ENCODE measurements at places on chromosomes 11 and 22.

DNA sequence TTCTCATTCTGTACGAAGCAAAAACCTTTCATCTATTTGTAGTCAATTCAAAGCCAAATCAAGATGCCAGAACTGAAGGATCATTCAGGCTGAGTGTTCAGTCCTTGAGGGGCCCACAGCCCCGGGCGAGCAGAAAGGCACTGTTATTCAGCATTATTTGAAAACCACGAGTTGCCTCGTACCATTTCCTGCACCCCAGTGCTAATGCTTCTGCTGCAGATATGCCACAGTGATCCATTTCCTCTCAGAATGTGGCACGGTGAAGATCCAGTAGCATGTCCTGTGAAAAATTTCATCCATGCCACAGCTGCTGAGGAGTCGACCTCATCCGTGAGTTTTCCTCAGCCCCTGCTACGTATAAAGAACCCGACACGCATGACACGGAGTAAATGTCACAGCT lies 85.4 kb downstream of the OSBP2 start:
- DNase-seq: no peak

DNA sequence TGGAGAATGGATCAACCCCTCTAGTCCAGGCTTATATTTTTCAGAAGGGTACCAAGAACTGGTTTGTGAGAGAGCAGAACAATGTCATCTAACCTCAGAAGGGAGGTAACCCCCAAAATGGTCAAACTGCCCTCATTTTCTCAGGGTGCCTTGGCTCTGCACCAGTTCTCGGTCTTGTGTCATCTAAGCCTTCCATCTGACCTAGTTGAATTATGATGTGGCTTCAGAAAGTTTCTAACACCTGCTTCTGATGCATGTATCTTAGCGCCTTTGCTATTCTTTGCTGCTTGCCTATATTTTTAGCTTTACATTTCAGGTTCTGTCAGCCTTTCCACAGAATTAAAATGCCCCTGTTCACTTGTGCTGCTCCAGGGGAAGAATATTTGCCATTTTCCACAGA lies 91.7 kb upstream of the E2F8 start:
- DNase-seq: no peak

GRCh38 chr11:129331871-129332274 lies 43.8 kb upstream of the BARX2 start:
- DNase-seq: peak; percentile 89

GRCh38 chr11:13223112-13223511 lies 54.5 kb upstream of the BMAL1 start:
- no peak for DNase-seq

GRCh38 chr11:106061249-106061784 lies 15.8 kb downstream of the KBTBD3 start:
- no peak for DNase-seq

DNA sequence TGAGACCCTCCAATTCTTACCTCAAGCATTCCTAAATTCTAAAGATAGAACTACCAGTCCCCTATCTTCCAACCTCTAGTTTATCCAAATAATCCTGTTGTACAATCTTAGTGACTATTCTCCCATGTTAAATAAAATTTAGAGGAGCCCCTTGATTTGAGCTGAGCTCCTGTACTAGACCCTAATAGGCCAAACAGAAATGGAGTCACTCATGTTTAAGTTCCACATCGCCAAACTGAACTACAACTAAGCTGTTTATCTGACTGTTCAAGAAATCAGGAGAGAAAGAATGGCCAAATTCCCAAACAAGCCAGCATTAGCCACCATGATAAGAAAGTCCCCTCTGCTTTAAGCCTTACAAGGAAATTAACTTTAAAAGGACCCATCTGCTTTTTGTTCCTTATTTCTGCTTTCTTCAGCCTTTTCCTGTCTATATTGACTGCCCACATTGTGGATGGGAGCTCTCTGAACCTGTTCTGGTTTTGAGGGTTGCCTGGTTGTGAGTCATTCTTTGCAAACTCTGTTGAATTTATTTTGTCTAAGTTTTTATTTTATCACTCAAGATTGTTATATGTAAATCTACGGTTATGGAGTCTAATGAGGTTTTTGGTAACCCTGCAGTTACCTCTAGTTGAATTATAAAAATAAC lies 90.4 kb downstream of the TTC28 start:
- no peak for DNase-seq

GRCh38 chr11:124440608-124441007 lies 4.9 kb downstream of the OR8B8 start:
- no peak for DNase-seq

GRCh38 chr11:85903406-85903805 lies 48.2 kb downstream of the CCDC83 start:
- DNase-seq: no peak

GRCh38 chr11:1653541-1654387 lies 24.2 kb downstream of the KRTAP5-5 start:
- DNase-seq: no peak

GRCh38 chr11:76159303-76159937 lies 46.9 kb downstream of the WNT11 start:
- DNase-seq: no peak

DNA sequence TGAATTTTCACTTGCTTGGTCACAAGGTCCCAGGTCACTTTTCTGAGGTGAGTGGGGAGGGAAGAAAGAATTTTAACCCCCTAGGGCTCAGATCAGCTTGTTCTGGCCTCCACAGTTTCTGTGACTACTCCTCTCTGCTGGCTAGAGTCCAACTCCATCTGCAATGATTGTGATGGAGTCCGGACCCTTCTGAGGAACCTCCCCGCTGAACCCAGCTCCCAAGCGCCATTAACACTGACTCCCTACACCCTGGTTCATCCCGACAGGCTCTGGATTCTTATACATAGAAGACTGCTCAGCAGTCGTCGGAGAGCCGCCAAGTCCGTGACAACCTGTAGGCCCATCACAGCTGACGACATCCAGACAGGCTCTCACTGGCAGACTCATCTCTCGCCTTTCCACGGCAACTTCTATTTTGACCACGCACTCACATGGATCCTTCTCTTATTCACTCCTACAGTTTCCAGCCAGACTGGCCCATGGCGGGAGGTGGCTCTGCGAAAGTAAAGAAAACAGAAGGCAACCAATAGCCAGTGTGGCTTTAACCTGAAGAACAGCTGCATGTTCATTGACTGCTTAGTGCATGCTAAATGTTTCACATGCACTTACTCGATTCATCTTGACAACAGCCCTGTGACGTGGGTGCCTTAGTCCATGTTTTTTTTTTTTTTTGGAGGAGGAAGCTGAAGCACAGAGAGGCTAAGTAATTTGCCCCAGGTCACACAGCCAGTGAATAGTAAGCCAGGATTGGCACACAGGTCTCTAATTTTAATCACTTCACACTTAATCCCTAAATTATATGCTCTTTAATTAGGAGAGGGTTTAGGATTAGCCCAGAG lies 68.0 kb upstream of the PRDM11 start:
- DNase-seq: no peak

DNA sequence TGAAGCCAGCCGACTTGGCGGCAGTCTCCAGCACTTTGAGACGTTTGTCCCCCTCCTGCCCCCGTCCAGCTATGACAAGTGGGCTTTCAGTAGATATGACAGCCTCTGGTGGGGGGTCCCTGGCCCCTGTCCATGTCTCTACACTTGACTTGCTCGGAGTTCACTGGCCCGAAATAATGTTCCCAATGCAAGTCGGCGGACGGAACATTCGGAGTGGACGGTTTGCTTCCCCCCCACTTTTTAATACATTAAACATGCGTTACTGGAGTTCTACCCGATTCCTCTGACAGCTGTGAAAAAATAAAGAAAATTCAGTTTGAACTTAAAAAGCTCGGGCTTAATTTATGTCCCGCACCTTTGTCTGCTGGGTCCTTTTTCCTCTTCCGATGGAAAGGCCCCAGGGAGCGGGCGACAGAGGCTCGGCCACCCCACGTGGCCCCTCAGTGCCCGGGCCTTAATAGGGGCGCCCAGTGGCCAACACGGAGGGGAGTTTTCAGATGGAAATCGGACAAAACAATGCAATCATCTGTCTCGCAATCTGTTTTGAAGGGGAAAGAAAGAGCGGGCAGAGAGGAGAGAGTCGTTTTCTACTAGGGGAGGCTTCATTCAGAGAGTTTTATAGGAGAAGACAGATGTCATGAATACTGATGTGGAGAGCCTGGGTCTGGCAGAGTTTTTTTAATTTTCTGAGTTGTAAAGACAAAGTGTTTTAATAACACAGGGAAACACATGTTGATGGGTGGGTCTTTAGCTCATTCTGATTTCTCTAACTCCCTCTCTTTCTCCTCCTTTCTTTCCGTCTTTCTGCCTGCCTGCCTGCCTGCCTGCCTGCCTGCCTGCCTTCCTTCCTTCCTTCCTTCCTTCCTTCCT lies 50.2 kb downstream of the SMIM38 start:
- DNase-seq: no peak

- no peak for DNase-seq
These were observed 7.0 kb upstream of the CEP126 start for GRCh38 chr11:101907815-101908214.

GRCh38 chr22:42328130-42328783 lies 57.8 kb upstream of the TCF20 start:
- DNase-seq: no peak

- no peak for DNase-seq
These were observed 48.8 kb upstream of the PHF21B start for GRCh38 chr22:45058622-45058912.

DNA sequence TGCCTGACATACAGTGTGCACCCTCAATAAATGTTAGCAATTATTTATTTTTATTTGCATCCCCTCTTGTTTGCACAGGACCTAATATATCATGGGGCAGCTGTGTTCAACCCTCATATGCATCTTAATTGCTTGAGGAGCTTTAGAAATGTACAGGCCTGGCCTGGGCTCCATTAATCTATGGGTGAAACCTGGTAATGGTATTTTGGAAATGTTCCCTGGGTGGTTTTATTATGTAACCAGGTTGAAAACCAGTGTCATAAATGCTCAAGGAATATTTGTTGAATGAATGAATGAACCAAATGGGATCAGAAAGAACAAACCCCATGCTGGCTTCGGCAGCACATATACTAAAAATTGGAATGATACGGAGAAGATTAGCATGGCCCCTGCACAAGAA lies 84.0 kb upstream of the PICALM start:
- no peak for DNase-seq

DNA sequence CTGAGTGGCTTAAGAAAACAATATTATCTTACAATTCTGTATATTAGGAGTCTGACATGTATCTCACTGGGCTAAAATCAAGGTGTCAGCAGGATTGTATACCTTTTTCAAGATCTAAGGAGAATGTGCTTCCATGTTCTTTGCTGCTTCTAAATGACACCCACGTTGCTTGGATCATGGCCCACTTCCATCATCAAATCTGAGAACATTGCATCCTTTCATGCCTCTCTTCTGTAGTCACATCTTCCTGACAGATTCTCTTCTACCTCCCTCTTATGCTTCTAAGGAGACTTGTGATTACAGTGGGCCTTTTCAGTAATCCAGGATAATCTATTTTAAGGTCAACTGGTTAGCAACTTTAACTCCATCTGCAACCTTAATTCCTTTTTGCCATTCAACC lies 499.4 kb downstream of the FAM181B start:
- DNase-seq: no peak

GRCh38 chr11:27497284-27497866 lies 9.2 kb downstream of the LIN7C start:
- no peak for DNase-seq

DNA sequence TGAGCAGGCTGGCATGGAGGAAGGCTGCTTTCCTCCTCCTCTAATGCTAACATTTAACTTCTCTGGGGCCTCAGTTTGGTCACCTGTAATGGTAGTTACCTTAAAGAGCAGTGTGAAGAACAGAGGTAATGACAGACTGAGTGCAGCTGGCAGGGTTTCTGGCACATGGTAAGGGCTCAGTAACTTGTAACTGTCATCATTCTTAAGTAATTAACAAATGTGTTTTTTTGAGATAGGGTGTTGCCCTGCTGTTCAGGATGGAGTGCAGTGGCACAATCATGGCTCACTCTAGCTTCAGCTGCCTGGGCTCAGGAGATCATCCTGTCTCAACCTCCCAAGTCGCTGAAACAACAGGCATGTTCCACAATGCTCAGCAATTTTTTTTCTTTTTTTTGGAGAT lies 242.0 kb upstream of the SYN3 start:
- DNase-seq: no peak

DNA sequence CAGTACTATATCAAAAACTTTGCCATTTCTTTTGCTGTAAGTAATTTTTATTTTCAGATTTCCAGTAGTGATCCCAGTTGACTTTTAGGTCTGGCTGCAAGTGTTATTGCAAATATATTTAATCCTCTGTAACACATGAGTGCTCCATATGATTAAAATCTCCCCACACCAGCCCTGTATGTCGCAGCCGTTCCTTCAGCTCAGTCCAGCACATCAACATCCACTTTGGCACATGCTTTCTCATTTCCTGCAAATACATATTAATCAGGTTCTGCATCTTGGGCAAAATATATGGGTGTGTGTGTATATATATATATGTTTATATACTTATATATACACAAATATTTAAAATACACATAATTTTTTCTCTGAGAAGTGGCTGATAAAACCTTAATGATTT lies 919.5 kb downstream of the JRKL start:
- DNase-seq: no peak

GRCh38 chr11:67119585-67120391 lies 725 bp downstream of the KDM2A start:
- no peak for DNase-seq

DNA sequence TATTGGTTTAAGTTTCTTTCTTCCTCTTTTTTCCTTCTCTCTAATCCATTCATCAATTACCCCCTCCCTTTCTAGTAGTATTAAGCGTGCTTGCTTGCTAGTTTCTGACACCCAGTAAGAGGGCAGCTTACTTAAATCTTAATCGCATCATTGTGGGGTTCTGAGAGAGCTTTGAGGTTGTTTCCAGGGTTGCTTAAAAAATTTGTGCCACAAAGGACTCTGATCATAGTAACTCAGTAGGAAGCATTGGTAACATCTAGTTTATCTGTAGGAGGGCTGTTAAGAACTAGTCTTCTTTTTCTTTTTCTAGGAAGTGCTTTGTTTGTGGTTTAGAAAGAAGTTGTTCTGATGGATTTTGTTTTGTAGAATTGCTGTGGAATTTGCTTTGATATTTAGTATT lies 45.3 kb downstream of the TMEM135 start:
- no peak for DNase-seq

GRCh38 chr11:83681031-83681781 lies 395.0 kb upstream of the CCDC90B start:
- peak; percentile 39 for DNase-seq

DNA sequence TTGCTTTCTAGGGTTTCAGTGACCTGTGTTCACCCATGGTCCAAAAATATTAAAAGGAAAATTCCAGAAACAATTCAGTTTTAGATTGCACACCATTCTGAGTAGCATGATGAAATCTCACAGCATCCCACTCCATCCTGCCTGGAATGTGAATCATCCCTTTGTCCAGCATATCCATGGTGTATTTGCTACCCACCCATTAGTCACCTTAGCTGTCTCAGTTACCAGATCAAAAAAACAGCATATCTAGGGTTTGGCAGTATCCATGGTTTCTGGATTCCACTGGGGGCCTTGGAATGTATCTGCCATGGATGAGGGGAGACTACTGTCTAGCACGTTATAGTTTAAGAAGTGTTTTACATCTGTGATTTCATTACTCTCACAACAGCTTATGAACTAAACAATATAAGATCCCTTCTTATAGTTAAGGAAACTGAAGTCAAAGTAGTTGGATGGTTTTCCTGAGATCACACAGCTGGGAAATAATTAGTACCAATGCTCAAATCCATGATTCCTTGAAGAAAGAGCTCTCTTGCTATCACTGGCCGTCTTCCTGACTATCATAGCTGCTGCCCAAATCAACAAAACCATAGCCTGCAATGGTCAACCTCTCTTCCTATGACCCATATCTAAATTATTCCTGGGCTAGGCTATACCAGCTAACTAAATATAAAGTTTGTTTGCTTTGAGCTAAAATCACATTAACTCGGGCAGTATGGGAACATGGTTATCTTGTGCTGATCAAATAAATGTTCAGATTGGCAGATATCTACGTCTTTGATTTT lies 122.6 kb downstream of the MICAL2 start:
- no peak for DNase-seq

Measured in NCI-H774 (cell line).